Activated naive CD4-positive, alpha-beta T cell (primary cell): ENCODE measurements at places on chromosomes 2 and 18.

- no peak for DNase-seq
Observed at GRCh38 chr2:240457223-240458043, 22.0 kb downstream of the GPC1 start.

DNA sequence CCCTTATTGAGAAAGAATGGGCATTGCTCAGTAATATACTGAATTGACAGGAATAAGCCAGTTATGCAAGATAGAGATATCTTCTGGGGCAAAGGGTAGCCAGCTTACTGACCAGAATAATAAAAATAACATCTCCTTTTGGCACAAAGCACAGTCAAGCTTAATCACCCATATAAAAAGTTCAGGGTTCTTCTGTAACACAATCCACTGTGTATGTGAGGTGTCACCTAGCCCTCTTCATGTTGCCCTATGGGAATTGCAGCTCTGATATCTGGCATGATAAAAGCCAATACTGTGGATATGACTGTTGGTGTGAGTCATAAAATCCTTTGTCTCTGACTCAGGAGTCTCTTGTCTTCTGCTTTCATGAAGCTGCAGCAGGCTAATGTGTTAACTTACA lies 90.8 kb downstream of the DSEL start:
- no peak for DNase-seq

GRCh38 chr18:76494231-76495005 lies 624 bp downstream of the ZNF516 start:
- DNase-seq: no peak

- DNase-seq: no peak
Observed at GRCh38 chr2:214169281-214169680, 241.6 kb upstream of the VWC2L start.

- no peak for DNase-seq
Observed at GRCh38 chr2:71907503-71907902, 240.2 kb downstream of the CYP26B1 start.

DNA sequence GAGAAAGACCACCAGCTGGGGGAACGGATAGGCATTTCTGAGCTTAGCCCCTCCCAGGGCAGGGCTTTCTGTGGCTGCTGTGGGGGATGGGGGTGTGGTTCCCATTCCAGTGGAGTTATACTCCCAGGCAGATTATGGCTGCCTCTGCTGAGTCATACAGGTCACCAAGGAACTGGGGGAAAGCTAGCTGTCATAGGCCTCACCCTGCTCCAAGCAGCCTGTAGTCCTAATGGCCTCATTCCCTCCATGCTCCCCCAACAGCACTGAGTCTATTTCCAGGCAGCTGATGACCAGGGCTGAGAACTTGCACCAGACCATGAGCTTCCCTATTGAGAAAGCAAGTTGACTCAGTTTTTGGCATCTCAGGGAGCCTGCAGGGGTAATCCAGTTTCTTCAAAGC lies 87.1 kb downstream of the GPR39 start:
- DNase-seq: no peak

DNA sequence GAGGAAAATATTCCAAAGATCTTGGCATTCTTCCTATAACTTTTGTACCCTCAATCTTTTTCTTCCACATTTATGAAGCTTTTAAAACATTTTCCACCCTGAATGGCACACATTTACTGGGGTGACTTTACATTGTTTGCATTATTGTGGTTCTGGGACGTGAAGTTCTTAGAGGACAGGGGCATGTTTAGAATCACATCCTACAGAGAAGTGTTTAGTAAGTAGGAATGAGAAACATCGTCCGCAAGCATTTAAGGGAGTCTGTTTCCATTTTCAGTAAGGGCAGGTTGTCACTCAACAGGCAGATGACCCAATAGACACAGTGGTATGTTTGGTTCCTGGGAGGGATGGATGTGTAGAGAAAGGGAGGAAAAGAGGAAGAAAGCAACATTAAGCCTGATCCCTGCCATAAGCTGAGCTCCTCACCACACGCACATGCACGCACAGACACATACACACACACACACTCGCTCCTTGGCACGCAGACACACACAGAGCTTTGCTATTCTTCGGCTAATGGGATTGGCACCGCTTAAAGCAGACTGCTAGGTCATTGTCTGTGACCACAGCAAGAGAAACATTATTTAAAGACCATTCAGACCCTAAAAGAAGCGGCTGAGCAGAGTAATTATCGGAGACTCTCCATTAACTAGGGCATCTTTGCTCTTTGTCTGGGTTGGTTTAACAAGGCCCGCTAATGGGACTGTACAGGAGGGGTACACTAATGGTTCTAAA lies 14.2 kb upstream of the PLEKHM3 start:
- DNase-seq: no peak

DNA sequence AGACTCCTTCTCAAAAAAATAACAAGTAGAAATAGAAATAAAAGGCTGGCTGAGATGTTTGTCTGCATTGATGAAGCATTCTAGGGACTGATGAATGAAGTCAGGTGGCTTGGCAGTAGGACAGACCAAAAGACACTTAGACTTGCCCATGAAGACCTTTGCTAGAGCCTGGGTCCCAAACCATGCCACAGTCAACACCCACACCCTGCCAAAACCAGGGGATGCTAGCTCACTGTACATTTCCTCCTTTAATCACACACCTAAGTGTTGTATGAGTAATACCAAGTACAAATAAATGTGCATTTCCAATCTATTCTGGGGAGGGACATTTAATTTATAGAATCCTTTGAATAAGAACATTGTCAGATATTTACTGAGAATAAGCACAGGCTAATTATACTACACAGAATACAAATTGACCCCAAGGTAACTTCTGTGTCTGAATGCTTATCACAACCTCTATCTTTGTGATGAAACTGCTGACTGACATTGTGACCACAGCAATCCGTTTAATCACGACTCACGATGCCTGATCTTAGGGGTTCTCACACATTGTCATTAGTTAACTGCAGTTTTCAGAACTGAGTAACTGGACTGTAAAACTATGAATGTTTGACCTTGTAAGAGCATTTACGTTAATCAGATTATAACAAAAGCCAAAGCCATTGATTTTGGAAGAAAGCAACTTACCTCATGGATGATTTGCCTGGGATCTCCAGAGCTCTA lies 10.5 kb upstream of the NOL10 start:
- DNase-seq: no peak

- DNase-seq: no peak
Observed at GRCh38 chr2:60053791-60054190, 499.7 kb downstream of the BCL11A start.
